ENCODE measurements at places on chromosomes 5 and 9. TPM values are rescaled to one million over a fixed set of nuclear protein-coding genes. Genes with fewer than 3 reads are reported as not detected.

The NUTM2F gene
- not detected for total RNA-seq

The BASP1 gene
- total RNA-seq: 242 TPM

The DRD1 gene
- under 0.01 TPM for total RNA-seq

The SAXO1 gene
- total RNA-seq: under 0.01 TPM

The ARSI gene
- 6.5 TPM for total RNA-seq

The FGFR4 gene
- 1.1 TPM for total RNA-seq

- no peak for DNase-seq
Observed at GRCh38 chr5:178331491-178331996, 98.9 kb upstream of the PHYKPL start.

- no peak for DNase-seq
Observed at GRCh38 chr9:113956901-113957300, 80.8 kb downstream of the ZNF618 start.

Measured in osteoblast (primary cell).